ENCODE measurements at places on chromosomes 7 and 10.

DNA sequence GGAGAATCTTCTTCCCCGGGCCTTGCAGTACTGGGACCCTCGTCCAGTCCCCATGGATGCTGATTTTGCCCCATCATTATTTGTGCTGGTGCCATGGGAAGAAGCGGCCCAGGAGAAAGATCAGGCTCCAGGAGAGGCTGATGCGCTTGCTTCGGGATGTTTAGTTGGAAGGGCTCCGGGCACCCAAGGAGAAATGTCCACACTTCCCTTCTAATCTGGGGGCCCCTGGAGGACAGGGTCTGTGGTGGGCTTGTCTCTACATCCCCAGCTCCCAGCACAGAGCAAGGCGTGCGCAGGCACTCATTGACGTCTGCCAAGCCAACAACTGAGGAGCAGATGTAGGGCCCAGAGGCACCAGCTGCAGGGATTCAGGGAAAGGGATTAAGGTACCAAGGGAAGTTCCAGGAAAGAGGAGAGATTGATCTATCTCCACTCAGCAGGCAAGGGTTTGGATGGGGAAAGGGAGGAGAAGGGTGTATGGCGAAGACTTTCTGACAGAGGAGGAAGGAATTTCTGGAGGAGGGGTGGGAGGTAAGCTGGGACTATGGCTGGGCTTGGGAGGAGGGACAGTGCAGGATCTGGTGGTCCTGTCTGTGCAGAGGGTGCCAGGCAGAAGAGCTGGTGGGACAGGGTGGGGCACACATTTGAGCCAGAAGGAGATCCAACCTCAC is 38.7 kb upstream of the LEP start:
- DNase-seq: no peak

DNA sequence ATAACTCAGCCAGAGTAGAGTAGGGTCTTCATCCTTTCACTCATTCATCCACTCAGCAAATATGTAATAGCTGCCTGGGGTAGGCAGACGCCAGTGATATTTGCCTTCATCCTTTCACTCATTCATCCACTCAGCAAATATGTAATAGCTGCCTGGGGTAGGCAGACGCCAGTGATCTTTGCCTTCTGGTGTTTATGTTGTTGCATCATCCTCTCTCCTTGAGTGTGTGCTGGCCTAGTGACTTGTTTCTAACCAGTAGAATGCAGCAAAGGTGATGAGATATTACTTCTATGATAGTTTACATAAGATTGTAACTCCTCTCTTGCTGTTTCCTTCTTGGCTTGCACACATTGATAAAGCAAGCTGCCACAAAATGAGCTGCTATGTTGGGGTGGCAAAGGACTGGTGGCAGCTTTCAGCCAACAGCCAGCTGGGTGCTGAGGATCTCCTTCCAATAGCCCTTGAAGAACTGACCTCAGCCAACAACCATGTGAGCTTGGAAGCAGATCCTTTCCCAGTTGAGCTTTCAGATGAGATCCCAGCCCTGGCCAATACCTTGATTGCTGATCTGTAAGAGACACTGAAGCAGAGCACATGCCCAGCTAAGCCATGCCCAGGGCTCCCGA is 23.2 kb upstream of the MTPN start:
- no peak for DNase-seq

DNA sequence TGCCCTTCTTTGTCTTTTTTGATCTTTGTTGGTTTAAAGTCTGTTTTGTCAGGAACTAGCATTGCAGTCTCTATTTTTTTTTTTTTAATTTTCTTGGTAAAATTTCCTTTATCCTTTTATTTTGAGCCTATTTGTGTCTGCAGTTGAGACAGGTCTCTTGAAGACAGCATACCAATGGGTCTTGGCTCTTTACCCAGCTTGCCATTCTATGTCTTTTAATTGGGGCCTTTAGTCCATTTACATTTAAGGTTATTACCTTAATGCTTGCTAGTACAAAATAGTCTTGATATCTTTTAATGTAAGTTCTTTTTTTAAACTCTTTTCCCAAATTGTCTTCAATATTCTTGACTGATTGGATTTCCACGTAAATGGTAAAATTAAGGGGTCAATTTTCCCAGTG is 398.3 kb upstream of the CHRM2 start:
- DNase-seq: no peak

DNA sequence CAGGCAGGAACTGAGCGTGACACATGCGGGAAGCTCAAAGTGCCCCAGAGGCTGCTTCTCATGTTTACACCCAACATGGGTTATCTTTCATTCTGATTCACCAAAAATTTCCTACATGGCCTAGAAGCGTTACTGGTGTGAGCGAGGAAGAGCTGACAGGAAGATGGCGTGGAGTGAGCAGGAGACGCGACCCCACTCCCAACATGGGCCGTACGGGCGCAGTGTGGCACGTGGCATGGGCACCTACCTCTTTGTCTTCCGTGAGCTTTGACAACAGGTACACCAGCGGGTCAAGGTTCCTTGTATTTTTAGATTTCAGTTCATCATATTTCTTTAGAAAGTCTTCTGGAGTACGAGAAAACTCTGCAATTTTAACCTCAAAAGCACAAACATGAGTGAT is 8.9 kb downstream of the TUBGCP2 start:
- no peak for DNase-seq

GRCh38 chr7:50982626-50983025 is 199.9 kb upstream of the GRB10 start:
- DNase-seq: no peak

All from T-helper 2 cell treated with Interferon-gamma antibody and Interleukin-4, amounts not matched to agents 5 μg/mL and 100 μg/mL, for 36 hours (primary cell).